Melanocyte of skin (primary cell): ENCODE measurements at places on chromosomes 11 and 22. TPM values are rescaled to one million over a fixed set of nuclear protein-coding genes. Genes with fewer than 3 reads are reported as not detected.

The MRPL49 gene
- total RNA-seq, result 59.6 and 68.3 TPM in 2 replicates

The KCTD17 gene
- total RNA-seq, result 11.0 and 12.0 TPM in 2 replicates

The SLC22A8 gene
- not detected in 2 replicates for total RNA-seq

The CWF19L2 gene
- total RNA-seq, result 7.2 and 11.3 TPM in 2 replicates

The CNIH2 gene
- 0.34 TPM in 1 of 2 replicates, not detected in the other for total RNA-seq

The TPBGL gene
- 0.31 and 0.33 TPM in 2 replicates for total RNA-seq

The MS4A7 gene
- total RNA-seq, result under 0.01 and 2.0 TPM in 2 replicates

The CABP7 gene
- not detected in 2 replicates for total RNA-seq

The KRTAP5-9 gene
- not detected in 2 replicates for total RNA-seq
